Germinal center (tissue), 1 donor: ENCODE measurements at places on chromosomes 12 and 14.

DNA sequence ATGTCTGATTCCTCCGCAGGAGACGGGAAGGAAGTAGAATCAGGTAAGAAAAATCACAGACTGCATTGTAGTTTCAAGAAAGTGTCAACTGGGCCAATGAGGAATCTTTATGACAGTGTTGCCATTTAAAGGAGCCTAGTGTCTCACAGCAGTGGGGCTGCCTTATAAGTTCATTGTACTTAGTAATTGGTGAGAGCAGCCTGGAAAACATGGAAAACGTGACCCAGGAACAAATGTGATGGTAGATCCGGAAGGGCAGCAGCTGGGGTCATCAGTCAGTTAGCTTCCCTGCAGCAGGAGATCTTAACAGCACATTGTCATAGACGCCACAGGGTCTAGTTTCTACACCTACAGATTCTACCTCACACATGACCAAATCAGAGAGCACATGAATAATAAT is 630.0 kb upstream of the LMO3 start:
- DNase-seq, result no peak

DNA sequence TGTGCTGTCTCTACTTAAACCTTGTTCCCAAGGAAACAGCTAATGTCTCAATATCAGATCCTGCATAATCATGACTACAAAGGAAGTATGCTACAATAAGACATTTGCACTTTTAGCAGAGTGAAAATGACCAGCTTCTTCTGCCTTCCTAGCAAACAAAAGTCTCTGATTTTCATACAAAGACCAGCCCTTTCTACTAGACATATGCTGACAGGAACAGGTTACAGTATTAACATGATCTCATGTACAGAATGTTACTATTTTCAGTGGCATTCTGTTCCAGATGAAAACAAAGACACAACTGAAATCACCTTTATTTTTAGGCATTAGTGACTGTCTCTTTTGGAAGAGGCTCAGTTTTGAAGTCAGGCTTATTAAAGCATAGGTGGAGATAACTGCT is 228.6 kb downstream of the MED13L start:
- DNase-seq, result no peak

DNA sequence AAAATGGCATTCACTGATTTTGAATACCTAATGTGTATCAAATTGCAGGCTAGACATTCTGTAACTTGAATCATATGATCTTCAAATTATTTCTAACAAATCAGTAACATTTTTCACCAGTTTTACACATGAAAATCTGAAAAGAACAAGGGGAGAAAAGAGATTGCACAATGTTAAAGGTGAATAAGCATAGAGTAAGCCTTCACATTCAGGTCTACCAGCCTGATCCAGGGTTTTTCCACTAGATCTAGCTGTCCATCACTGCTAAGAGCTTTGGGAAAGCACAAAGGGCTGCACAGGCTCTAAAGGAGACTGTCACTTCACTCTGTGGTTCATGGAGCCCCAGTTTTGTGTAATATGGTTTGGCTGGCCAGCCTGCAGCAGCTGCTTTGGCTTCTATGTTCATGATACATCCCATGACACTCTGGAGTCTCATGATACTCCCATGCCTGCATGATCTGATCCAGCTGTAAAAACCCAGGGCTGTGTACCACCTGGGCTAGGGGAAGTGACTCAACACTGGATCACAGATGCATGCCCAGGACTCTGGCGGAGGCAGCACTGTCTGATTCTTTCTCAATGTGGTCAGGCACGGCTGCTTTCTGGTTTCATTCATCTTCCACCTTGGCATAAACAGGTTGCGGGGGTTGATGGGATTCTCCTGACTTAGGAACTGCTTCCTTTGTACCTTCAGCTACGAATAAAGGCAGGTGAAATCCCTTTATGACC is 859.7 kb downstream of the GALC start:
- DNase-seq, result no peak

DNA sequence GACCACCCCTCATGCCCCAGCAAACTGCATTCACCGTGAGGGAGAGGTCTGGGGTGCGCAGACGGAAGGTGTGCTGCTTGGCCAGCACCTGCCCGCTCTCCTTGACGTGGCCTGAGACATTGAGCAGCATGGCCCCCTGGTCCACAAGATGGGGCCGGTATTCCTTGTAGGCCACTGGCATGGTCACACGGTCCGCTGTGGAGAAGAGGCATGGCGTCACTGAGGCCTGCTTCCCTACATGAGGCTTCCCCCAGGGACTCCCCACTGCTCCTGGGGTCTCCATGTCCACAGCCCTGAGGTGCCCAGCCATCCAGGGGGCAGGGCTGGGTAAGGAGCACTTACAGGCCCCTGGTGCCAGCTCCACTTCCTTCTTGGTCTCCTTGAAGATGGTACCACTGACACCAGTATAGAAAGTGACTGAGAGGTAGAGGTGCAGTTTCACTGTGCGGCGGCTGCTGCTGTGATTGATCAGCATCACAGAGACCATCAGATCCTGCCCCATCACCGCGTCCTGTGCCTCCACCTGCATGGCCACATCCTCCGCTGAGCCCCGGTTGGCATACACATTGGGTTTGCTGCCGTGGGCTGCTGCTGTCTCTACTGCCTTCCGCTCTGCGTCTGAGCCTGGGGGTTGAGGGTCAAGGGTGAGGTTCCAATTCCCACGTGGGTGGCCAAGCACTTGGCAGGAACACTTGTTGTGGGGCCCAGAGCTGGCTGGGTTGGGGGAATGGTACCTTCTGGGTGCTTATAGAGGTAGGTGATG is 8.2 kb downstream of the TGM1 start:
- DNase-seq, result no peak

DNA sequence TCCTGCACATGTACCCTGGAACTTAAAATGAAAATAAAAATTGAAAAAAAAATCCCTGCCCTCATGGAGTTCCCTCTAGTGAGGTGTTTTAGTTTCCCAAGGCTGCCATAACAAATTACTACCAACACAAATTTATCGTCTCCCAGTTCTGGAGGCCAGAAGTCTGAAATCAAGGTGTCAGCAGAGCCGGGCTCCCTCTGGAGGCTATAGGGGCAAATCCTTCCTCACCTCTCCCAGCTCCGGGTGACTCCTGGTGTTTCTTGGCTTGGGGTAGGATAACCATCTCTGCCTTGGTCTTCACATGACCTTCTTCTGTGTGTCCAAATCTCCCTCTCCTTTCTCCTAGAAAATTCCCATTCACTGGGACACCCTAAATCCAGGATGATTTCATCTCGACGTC is 50.1 kb downstream of the PLXNC1 start:
- DNase-seq, result no peak

GRCh38 chr12:1443421-1444141 is 150.8 kb downstream of the FBXL14 start:
- DNase-seq, result no peak

DNA sequence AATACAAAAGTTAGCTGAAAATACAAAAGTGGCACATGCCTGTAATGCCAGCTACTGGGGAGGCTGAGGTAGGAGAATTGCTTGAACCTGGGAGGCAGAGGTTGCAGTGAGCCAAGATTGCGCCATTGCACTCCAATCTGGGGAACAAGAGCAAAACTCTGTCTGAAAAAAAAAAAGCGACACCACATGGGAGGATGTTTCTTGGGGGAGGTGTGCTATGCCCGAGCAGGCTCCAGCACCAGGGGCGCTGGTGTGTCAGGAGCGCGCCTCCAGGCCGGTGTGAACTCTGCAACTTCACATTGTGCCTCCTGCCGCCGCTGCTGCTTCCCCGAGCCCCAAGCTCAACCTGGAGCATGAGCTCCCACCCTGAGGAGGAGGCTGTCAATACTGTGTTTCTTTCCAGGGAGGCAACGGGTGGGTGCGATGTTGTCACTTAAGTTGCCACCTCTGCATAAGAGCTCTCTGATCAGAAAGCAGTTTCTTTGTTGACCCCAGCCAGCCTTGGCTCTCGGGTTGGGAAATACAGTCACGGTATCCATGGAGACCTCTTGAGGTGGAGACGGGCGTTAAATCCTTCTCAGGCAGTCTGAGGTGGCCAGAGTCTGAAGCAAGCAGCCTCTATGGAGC is 18.9 kb downstream of the DEGS2 start:
- DNase-seq, result no peak

- no peak for DNase-seq
Observed at GRCh38 chr12:132565365-132565764, 45.0 kb downstream of the LRCOL1 start.

- no peak for DNase-seq
Observed at GRCh38 chr12:46918631-46919030, 92.8 kb upstream of the SLC38A4 start.

GRCh38 chr12:1799882-1800400 is 20.4 kb upstream of the LRTM2 start:
- DNase-seq, result no peak

DNA sequence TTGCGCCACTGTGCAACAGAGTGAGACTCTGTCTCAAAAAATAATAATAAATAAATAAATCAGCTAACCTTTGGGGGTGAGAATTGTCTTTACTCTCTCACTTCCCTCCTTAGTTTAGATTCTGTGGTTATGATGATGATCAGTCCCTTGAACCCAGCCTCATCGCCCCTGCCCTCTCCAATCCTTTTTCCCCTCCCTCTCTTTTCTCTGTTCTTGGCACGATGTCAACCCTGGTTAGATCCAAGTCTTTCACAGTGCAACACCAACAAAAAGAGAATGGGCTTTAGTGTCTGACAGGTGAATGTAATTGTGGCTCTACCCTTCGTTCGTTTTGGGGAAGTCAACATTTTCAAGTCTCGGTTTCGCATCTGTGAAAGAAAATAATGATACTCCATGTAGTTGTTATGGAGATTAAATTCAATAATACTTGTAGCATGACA is 59.0 kb downstream of the NTN4 start:
- DNase-seq, result peak; percentile 40

- DNase-seq, result no peak
Observed at GRCh38 chr14:94112513-94113063, 2.1 kb downstream of the IFI27 start.

GRCh38 chr12:11793921-11794710 is 144.6 kb downstream of the ETV6 start:
- DNase-seq, result no peak

GRCh38 chr14:58401587-58401986 is 5.9 kb downstream of the TOMM20L start:
- peak; percentile 32 for DNase-seq

GRCh38 chr14:55111122-55111708 is 17.8 kb upstream of the LGALS3 start:
- no peak for DNase-seq

DNA sequence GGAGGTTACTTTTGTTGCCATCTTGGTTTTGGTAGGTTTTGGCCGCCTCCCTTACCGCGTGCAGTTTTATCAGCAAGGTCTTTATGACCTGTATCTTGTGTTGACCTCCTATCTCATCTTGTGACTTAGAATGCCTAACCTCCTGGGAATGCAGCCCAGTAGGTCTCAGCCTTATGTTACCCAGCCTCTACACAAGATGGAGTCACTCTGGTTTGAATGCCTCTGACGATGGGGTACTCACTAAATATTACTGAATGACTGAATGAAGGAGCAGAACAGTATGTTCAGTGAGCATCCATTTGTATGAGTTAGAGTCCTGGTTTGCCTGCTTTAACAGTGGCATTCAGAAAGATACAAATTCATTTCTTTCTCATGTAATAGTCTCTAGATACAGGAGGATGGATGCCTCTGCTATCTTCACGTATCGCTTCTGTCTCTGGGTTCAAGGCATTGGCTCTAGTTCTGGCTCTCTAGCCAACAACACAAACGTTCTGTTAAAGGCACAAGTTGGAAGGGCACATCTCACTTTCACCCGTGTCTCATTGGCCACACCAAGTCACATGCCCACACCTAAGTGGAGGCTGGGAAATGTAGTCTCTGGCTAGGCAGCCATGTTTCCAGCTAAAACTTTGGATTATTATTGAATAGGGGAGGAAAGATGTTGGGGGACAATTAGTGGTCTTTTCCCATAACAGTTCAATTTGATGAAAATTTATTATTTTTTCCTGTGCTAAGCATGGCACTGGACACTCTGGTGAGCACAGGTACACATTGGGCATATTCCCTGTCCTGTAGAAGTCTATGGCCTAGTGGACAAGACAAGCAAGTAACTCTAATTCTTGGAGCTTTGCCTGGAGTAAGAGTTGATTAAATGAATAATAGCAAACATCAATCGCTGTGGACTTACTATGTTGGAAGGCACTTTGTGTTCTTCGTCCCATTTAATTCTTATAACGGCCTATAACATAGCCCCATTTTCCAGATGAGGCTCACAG is 75.2 kb upstream of the RPH3A start:
- DNase-seq, result peak; percentile 7

GRCh38 chr14:36508418-36509068 is 11.5 kb downstream of the NKX2-1 start:
- DNase-seq, result no peak

GRCh38 chr12:50621399-50622300 is 116.9 kb downstream of the DIP2B start:
- DNase-seq, result no peak

GRCh38 chr12:125469683-125470082 is 404.4 kb downstream of the AACS start:
- no peak for DNase-seq

- no peak for DNase-seq
Observed at GRCh38 chr12:63862187-63862968, 17.9 kb downstream of the SRGAP1 start.

DNA sequence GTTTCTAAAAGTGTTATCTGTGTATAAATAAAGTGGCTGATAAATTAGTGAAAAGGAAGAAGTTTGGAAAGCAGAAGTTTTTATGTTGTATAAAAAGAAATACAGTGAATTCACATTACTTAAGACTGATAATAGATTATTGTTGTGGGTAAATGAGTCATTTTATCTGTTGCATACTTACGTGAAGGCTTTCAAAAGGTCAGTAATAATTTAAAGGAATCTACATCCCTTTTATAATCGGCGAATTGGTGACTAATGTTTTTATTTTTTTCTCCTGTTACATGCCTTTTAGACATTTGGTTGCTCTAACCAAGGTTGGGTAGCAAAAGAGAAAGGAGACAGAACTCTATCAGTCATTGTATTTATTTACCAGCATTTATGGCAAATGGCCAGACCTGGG is 155.9 kb downstream of the SLC41A2 start:
- no peak for DNase-seq

DNA sequence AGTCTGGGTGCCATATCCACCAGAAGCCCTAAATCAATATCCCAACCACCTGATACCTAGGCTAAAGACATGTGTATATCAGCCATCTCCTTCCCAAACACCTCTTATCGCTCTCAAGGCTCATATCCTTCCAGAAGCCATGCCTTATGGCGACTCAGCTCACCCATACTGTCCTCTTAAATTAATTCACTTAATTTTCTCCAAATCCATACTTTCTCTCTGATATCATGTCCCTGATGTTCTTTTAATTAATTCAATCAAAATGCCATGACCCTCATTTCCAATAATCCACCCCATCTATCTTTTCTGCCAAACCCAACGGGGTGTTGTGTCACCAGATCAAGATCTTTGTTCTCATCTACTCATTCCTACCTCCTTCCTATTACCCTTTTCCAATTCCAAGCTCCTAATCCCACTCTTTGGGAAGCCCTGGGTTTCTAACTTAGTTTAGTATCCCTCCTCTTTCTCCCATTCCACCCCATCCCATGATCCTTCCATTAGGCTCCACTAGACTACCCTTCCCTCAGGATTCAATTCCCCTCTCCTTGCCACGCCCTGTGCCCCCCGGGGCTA is 723 bp downstream of the ATF7 start:
- no peak for DNase-seq
